Esophagus muscularis mucosa (tissue), 4 donors: ENCODE measurements at places on chromosomes 4 and X.

DNA sequence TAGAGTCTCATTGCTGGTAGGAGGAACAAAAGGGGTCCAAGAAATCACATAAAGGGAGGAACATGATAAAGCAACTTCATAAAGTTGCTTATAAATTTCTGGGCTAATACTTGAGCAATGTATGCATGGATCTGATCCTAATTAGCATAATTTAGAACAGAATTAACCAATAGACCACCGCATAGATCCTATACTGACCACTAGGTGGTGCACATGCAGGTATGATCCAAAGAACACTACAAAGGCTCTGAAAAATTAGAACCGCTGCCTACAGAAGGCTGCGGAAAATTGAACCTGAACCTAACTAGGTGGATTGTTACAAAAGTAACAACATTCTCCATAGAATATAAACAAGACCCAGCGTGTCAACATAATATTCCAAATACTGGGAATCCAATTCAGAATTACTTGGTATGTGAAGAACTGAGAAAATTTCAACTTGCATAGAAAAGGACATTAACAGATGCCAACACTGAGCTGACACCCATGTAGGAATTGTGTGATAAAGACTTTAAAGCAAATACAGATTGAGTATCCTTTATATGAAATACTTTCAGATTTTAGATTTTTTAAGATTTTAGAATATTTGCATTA, 23.3 kb downstream of the BRCC3 start:
- no peak for DNase-seq
- no peak overlapping the region for H3K27ac ChIP-seq
- H3K36me3 ChIP-seq: peaks cover 8% of the 10 kb centered on the region

DNA sequence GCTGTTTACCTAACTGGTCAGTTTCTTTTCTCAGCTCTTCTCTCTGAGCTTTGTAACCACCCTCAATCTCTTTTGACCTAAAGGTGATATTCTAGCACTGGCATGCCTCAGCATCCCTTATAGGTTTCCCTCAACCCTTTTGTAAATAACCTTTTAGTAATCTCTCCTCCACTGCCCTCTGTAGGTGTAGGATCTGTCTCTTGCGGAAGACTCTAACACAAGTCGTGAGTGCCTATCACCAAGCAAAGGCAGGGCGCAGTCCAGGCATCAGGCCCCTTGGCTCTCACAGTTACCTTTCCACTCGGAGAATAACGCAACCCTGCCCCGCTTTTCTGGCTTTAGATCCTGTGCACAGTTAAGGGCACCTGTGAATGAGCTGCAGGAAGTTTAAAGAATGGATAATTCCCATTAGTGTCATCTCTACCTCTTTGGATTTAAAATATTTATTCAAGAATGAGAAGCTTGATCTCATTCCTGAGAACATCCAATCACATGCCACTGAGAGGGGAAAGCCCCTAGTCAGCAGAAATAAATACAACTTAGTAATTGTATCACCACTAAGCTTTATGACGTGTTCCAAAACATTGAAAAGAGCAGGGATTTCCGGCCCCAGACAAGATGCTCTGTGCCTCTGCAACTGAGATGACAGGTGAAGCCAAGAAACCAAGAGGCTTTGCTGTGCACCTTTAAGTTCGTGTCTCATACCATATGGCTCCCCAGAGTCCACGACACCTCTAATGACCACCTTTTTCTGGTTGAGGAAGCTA, 58.8 kb downstream of the SPINK2 start:
- H3K4me1 ChIP-seq: peaks cover 8% of the 10 kb centered on the region
- no peaks in the 10 kb centered on the region for H3K27me3 ChIP-seq
- H3K27ac ChIP-seq: no peak overlapping the region
- no peak for DNase-seq

DNA sequence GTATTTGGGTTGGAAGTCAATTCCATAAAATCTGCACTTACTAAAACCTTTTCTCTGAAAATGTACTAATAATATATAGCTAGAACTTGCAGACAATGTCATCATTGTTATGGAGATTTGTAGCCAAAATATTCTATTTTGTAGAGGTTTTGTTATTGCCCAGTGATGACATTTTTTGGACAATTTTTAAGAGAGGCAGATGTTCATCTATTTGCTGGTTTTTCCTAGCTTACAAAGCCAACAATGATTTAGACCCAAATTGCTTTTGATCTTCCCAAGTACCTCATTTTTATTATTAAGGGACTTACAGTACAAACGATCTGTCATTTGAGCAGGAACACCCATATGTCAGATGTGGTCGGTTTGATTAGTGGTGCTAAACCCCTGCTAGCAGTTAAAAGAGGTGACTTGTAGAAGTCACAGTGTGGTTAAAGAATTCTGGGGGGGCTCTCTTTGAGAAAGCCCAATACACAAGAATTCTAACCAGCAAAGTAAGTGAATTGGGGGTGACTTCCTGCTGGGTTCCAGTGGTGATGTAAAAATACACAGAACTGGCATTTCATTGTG, 136.2 kb downstream of the KIT start:
- H3K4me1 ChIP-seq: no peaks in the 10 kb centered on the region
- no peak overlapping the region for H3K4me3 ChIP-seq
- no peak overlapping the region for H3K27ac ChIP-seq
- no peaks in the 10 kb centered on the region for H3K36me3 ChIP-seq
- H3K27me3 ChIP-seq: no peaks in the 10 kb centered on the region

DNA sequence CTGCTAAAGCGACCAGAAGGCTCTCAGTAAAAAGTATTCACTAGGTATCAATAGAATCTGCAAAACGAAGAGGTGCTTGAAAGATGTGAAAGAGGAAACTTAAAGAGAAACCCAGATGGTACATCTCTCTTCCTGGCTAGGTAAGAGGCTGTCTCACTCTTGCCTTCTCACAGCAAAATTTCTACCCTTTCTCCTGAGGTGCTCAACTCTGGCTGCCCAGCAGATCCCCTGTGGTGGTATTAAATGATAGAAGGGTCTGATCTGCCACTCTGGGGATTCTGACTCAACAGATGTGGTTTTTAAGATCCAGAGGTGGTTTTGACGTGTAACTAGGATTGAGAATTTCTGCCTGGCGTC, 14.9 kb upstream of the TSPAN5 start:
- H3K4me1 ChIP-seq: no peaks in the 10 kb centered on the region
- no peak overlapping the region for H3K27ac ChIP-seq
- H3K4me3 ChIP-seq: no peak overlapping the region
- no peaks in the 10 kb centered on the region for H3K27me3 ChIP-seq

GRCh38 chr4:168978001-168978700, 31.9 kb downstream of the CBR4 start:
- peaks cover 6% of the 10 kb centered on the region for H3K36me3 ChIP-seq
- H3K27ac ChIP-seq: no peak overlapping the region
